ENCODE measurements at places on chromosomes 13 and 19.
A peak's percentile ranks its signal among the peaks of the same experiment; 100 is the strongest.

GRCh38 chr13:24228852-24229458 is 68.4 kb downstream of the SPATA13 start:
- DNase-seq = no peak

DNA sequence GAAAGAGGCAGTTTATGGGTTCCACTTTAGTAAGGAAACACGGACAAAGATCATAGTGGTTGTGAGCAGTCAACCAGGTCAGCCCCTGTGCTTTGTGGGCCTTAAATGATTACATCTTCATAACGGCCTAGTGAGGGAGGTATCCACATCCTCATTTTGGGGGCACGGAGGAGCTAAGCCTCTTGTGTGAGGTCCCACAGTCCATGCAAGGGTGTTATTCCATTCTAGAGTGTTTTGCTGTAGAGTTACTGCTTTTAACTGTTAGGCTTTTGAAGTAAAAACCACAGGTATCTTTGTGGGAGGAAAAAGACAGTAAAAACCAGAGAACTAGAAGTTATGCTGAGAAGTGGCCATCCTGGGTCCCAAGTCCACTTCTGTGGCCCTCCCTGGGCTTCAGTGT is 4.0 kb downstream of the NOP53 start:
- no peak for DNase-seq

DNA sequence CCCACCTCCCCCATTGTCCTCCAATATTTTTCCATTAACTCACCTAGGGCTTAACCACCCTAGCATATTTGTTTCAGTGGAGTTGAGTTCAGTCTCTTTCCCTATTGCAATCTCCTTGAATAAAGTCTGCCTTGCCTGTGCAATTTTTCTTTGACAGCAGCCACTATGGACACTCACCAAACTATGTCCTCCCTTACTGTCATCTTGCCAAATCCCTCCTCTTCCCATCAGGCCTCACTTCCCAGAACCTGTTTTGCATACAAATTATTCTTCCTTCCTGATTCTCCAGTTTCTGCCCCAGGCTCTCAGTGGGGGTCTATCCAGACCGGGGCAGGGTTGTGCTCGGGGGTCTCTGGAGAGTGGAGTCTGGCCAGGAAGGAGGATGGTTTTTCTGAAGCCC is 2.2 kb upstream of the LYPD5 start:
- no peak for DNase-seq

- DNase-seq = no peak
Measured at GRCh38 chr19:38267761-38268483, 3.5 kb downstream of the SPINT2 start.

- no peak for DNase-seq
Measured at GRCh38 chr13:79030513-79030912, 371.6 kb upstream of the OBI1 start.

GRCh38 chr19:49613374-49613773 is 22.4 kb downstream of the PRR12 start:
- no peak for DNase-seq

DNA sequence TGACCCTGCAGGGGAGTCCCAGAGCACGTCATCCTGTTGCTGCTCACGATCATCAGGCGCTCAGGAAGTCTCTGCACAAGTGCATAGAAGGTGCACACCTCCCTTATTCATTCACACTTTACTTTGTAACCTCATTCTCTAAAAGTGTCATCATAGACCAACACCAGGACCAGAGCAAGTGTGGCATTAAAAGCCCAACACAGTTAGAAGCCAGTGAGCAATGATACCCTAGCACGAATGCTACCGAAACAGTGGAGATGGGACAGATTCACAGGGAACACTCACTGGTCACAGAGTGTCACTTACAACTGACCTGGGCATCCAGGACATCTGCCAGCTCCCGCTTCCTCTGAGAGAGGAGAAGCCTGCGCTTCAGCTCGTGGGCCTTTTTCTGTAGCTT is 17.0 kb downstream of the HAUS8 start:
- DNase-seq = no peak

DNA sequence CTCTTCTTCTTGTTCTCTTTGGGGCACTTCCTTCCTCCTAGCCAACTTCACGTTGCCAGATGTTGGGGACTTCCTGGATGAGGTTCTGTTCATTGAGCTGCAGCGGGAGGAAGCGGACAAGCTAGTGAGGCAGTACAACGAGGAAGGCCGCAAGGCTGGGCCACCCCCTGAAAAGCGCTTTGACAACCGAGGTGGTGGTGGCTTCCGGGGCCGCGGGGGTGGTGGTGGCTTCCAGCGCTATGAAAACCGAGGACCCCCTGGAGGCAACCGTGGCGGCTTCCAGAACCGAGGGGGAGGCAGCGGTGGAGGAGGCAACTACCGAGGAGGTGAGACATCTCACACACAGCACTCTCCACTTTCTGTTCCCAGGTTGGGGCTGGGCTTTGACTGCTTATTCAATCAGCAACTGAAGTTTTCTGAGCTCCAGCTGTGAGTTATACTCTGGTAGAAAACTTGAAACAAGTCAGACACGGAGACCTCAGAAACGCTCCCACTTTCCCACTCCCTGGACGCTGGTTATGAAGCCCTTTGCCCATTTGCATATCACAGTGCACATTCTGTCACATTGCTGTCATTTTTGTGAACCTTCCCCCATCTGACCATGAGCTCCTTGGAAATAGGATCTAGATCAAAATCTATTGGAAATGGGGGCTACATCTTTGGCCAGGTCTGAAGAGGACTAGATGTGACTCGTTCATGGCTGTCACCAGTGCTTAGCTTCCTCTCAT is 7.2 kb upstream of the CCDC97 start:
- DNase-seq = peak; percentile 67

DNA sequence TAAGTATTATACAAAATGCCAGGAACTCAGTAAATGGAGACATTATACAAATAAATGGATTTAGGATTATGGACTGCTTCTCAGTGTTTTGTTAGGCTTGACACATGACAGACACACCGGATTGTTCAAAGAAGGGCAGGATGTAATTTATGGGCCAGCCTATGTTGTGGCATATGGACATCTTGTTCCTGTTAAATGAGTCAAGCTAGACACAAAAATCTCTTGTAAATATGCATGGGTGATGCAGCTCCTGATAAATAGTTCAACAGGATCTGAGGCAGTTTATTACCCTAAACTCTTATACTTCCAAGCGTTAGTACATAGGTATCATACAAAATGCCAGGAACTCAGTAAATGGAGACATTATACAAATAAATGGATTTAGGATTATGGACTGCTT is 502.3 kb downstream of the TBC1D4 start:
- no peak for DNase-seq

- DNase-seq = no peak
Measured at GRCh38 chr19:49676136-49676783, 811 bp upstream of the PRMT1 start.

DNA sequence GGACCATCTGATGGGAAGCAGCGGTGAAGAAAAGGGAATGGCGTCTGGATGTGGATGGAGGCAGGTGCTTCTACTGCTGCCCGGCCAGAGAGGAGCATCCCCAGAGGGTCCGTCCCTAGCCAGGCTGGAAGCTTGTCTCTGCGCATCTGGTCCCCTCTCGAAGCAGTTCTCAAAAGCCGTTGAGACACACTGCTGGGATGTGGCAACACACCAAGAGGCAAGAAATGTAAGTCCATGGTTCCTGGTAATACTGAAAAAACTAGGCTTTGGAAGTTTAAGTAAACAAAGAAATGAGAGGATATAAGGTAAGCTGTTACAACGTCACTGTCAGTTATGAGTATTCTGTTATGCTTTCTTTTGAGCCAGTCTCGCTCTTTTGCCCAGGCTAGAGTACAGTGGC is 15.1 kb upstream of the FFAR2 start:
- DNase-seq = no peak

GRCh38 chr13:81498969-81499368 is 1158.0 kb upstream of the SPRY2 start:
- no peak for DNase-seq

DNA sequence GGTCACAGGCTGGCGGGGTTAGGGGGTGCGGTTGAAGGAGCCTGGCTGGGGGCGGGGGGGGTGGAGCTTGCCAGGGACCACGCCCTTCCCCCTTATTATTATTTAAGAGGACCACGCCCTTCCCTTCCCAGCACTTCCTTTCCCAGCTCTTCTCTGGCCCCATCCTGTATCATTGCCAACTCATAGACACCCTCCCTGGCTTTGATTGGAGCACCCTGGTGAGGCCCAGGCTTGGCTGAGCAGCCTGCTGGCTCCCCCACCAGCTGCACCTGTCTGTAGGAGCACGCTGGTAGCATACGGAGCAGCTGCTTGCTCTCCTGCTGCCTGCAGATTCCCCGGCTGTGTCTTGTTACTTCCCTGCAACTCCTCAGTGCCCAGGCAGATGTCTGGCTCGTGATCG is 62.5 kb upstream of the PDX1 start:
- DNase-seq = no peak

- DNase-seq = no peak
Measured at GRCh38 chr19:46349311-46349993, 2.6 kb downstream of the PPP5C start.

GRCh38 chr13:74755065-74755464 is 620.9 kb upstream of the KLF12 start:
- DNase-seq = no peak

- no peak for DNase-seq
Measured at GRCh38 chr13:75123428-75123827, 358.5 kb downstream of the TBC1D4 start.

DNA sequence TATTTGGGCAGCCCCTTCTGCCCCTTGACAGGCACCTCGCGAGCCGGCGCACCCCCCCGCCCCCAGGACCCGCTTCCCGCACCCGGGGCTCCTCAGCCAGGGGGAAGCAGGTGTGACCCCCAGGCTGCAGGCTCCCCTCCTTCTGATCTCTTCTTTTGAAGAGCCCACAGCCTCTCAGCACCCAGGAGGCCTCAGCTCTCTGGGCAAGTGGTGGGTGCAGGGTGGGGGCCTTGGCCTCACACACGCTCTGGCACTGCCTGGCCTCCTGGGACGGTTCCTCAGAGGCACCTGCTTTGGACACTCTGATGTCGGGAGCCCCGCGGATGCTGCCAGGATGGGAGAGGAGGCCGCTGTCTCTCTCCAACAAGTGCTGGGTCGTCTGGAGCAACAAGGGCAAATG is 1.5 kb upstream of the C13orf46 start:
- DNase-seq = no peak

DNA sequence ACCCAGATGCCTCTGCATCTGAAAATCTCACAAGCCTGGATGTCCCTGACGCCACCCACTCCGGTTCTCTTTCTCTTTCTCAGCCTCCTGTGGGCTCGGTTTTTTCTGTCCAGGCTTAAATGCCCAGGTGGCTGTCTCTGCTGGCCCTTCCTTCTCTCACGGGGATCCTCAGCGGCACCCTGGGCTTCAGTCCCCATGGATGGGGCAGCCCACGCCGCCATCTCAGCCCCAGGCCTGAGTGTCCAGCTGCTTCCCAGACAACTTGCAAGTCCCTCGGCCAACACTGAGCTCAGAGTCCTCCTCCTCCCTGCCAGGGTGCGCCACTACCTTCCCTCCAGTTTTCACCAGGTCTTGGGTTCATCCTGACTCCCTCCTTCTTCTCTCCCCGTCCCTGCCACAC is 6.4 kb downstream of the FBN3 start:
- DNase-seq = no peak

DNA sequence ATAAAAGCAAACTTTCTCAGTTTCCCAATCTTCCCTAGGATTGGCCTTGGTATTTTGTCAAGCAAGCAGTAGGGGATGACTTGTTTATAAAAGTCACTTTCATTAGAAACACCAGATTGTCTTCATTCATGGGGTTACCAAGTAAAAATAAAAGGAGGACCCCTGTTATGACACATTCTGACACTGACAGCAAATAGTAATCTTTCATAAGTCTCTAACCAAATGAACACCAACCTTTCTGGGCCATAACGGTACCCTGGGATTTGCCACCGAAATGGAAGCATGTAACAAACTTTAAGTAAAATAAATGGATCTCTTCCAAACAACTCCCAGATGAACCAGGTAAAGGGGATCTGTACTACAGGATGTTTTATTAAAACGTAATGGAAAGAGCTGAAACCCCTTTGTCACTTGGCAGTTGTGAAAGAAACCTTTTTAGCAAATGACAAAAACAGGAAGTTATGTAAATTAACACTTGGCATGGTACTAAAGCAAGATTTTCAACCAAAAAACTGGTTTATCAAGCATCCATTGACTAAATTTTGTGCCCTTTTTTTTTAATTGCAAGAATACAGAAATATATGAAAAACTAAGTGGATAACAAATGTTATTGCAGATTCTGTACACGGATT is 335.6 kb downstream of the RBM26 start:
- DNase-seq = no peak

DNA sequence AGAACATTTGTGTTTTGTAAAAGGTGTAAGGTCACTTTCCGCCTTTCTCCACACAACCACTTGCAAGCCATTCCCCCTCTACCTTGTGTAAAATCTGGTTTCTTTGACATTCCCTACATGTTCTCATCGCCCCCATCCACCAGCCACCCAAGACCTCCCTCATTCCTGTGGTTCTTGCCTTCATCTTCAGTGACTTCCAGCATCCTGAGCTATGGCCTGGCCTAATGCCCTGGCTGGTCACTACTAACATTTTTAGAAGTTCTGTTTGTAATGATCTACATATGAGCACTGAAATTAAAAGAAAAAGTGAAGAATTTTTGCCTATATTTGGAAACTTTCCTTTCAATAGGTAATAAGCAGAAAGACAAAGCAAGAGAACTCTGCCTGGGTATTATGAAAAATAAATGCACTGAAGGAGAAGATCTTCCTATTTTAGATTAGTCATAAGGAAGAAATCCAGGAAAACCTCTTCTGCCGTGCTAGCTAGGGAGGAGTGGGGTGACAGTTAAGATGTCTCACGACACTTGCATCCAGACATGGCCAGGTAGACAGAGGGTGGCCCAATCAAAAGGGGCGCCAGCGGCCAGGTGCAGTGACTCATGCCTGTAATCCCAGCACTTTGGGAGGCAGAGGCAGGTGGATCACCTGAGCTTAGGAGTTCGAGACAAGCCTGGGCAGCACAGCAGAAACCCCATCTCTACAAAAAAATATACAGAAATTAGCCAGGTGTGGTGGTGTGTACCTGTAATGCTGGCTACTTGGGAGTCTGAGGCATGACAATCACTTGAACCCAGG is 28.1 kb upstream of the MPHOSPH8 start:
- DNase-seq = no peak

DNA sequence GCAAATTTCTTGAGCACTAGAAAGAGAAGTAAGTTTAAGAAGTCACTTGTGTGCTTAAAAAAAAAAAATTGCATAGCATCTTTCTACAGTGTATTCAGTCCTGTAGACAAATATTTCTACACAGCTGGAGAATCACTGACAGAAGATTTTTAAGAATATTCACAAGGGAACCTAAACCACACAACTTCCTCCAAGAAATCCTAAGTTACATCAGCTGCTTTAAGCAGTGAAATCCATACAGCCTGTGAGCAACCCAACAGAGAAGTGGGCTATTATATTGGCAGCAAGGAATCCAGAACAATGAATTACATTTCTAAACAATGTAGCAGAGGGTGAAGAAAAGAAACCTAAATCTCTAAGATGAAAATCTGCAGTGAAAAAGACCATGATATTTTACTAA is 1.5 kb downstream of the DOCK9 start:
- no peak for DNase-seq

DNA sequence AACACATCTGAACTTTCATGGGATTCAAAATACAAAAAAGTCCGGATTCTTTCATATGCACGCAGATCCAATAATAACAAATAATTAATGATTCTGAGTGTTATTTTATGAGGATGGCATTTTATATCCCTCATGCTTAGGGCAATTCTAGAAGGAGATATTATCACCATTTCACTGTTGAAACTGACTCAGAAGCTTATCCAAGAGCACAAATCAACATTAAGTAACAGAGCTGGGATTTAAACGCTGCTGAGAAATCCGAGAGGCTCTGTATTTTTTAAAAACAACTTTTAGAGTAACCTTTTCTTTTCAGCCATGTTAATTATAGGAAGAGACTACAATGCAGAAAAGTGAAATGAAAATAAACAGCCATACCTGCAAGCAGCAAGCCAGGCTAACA is 30.3 kb downstream of the ATP7B start:
- DNase-seq = no peak

Measured in stimulated activated CD4-positive, alpha-beta T cell treated with anti-CD3 and anti-CD28 coated beads, Interleukin-4, amount 100 ng/mL, for 1 hour (primary cell).